Astrocyte of the cerebellum (primary cell): ENCODE measurements at places on chromosomes 16 and 17.

GRCh38 chr17:65515512-65515911 is 45.9 kb downstream of the AXIN2 start:
- no peak for DNase-seq

DNA sequence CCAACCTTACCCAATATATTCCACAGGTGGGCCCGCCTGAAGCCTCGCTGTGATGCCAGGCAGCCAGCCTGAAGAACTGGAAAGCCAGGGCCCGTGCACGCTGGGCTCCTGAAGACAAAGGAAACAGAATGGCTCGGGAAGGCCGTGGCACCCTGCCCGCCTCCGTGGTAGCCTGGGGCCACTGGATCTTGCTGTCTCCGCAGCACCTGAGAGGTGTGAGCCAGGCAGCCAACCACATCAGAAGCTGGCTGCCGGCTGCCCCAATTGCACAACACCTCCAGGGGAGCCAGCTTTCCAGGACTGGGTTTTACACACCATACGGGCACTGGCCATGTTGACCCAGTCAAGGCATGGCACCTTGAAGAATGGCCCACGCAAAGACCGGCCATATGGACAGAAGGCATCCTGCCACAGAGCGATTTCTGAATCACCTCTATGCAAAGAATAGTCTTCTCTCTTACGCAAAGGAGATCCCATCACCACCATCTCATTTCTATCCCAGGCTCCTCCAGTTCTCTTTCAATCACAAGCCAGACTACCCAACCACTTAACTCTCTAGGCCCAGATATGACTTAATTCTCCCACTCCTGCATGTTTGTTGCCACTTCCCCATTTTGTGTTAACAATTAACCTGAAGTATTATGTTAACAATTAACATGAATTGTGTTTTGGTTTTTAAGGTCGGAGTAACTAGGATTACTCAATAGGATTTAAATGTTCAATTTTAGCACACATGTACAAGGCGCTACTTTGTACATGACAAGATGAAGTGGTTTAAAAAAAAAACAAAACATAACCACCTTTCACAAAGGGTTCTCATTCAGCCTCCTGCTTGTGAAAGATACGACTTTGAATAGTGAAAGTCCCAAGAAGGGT is 32.1 kb downstream of the ZFHX3 start:
- DNase-seq, result no peak

GRCh38 chr17:1216217-1217088 is 36.7 kb upstream of the ABR start:
- no peak for DNase-seq

- no peak for DNase-seq
Observed at GRCh38 chr16:11016993-11017392, 72.6 kb downstream of the CLEC16A start.

DNA sequence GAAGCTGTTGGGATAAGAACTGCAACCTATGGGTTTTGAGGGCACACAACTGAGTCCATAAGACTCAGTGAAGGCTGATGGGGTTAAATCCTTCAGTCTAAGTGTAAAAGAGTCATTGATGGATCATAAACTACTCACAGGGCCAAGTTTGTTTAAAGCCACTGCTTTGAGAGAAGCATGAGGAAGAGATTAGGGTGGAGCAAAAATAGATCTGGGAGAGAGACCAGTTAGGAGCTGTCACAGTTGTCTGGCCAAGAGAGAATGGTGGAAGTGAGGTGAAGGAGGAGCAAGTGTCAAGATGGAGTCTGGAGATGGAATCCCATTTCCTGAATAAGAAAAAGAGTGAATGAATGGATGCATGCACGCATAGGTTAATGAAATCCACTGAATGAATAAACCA is 379.1 kb upstream of the CDH11 start:
- no peak for DNase-seq

DNA sequence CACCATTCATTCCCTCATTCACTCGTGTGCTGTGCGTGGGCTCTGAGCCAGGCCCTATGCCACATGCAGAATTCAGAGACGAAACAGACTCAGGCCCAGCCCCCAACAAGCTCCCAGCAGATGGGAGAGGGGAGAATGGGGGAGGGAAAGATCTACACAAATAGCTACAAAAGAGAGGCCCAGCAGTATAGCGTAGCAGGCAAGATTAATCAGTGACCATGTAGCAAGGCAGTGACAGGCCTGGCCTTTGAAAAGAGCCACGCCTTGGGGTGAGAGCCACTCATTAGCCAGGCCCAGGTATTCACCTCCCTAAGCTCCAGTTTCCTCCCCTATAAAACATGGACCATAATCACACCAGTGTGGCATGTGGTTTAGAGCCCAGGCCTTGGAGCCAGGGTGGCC is 16.4 kb upstream of the KRT19 start:
- DNase-seq, result no peak

GRCh38 chr16:8893976-8894690 is 12.0 kb downstream of the LITAFD start:
- DNase-seq, result no peak

GRCh38 chr17:67542219-67543114 is 165.4 kb downstream of the PITPNC1 start:
- no peak for DNase-seq

DNA sequence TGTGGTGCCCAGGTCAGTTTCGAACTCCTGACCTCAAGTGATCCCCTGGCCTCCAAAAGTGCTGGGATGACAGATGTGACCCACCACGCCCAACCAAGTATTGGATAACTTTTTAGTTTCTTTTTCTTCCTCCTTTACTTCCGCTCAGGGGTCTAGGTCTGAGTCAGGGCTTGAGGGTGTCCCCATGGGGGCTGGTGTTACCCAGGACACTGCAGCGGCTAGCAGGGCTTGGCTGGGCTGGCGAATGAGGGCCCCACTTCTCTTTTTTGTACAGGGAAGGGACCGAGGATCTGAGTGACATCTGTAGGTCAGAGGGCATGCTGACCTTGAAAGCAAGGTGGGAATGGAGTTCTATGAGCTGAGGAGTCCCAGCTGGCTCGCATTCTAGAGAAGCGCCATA is 24.9 kb downstream of the RAB11FIP3 start:
- no peak for DNase-seq
